ENCODE measurements at places on chromosomes 12 and 14.

DNA sequence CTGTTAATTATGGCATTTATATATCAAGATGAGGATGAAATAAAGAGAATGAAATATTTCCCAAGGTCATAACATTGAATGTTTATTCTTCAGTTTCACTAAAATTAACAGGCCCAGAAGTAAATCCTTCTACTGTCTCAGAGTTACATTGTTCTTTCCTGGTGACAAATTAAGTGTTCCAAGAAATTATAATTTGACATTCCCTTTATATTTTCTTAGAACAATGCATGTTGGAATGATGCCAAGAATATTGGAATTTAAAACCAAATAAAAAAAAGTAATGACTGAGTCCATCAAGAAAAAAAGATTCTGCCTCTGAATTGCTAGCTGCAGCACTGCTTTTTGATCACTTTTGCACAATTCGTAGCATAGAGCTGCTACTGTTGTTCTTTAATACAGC, 152.1 kb downstream of the METTL25 start:
- no peak for DNase-seq

GRCh38 chr12:67937822-67938221, 51.4 kb upstream of the IFNG-AS1 start:
- DNase-seq, result no peak

- DNase-seq, result no peak
These were observed 140.9 kb downstream of the PHLDA1 start for GRCh38 chr12:75890660-75891059.

DNA sequence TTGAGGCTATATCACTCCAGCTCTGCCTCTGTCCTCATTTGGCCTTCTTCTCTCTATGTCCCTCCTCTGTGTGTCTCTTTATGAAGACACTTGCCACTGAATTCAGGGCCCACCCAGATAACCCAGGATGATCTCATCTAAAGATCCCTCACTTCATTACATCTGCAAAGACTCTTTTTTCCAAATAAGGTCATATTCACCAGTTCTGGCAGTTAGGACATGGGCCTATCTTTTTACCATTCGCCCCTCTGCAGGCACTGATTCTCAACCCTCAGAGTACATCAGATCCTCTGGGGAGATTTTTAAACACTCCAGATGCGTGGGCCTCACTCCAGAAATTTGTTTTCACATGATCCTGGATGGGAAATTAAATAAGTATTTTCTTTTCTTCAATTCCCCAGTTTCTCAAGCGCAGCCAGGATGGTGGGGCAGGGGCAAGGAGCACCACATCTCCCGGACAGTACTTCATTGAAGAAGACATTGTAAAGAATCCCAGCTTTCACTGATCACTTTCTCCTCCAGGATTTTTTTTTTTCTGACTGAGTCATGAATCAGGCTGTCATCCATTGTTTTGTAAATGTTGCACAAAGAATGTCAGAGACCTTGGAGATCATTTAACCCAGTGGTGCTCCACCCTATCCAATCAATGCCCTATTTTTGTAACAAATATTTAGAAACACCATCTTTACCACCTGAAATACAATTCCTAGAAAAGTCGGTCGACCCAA, 27.4 kb downstream of the CRACR2A start:
- no peak for DNase-seq

GRCh38 chr14:102652194-102652593, 59.7 kb downstream of the RCOR1 start:
- no peak for DNase-seq

All from stimulated activated CD8-positive, alpha-beta memory T cell treated with anti-CD3 and anti-CD28 coated beads, Interleukin-12 subunit alpha, Interleukin-12 subunit beta, amount 100 ng/mL, for 1 hour (primary cell).